Lower leg skin (tissue), 4 donors: ENCODE measurements at places on chromosomes 13 and 19. TPM values are rescaled to one million over a fixed set of nuclear protein-coding genes. Genes with fewer than 3 reads are reported as not detected.

The CHERP gene
- total RNA-seq = 10.4 TPM

GRCh38 chr19:15170345-15170744 lies 30.4 kb downstream of the NOTCH3 start:
- no peak for DNase-seq

DNA sequence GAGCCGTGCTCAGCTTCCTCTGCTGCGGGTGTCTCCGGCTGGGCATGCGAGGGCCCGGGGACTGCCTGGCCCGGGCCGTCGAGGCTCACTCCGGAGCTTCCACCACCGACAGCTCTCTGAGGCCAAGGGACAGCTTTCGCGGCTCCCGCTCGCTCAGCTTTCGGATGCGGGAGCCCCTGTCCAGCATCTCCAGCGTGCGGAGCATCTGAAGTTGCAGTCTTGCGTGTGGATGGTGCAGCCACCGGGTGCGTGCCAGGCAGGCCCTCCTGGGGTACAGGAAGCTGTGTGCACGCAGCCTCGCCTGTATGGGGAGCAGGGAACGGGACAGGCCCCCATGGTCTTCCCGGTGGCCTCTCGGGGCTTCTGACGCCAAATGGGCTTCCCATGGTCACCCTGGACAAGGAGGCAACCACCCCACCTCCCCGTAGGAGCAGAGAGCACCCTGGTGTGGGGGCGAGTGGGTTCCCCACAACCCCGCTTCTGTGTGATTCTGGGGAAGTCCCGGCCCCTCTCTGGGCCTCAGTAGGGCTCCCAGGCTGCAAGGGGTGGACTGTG lies 1.2 kb downstream of the S1PR4 start:
- DNase-seq = no peak

The ZNF888 gene
- 3.1 TPM for total RNA-seq

GRCh38 chr19:45349430-45349941 lies 8.9 kb downstream of the KLC3 start:
- DNase-seq = no peak

DNA sequence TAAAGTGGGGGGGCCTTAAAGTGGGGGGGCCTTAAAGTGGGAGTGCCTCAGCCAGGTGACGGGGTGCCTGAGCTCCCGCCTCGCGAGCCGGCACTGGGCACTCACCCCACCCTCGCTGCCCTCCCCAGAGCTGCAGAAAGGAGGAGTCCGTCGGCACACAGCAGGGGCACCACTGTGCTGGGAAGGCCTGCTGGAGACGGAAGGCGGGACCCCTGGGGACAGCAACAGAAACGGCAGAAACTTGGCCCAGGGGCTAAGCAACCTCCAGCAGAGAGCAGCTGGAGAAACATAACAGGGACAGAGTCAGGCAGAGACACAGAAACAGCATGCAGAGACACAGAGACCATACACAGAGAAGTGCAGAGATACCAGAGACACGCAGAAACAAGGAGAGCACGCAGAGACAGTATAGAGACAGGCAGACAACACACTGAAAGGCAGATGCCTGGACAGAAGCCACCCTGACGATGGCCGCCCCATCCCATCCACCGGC lies 7.9 kb downstream of the CFD start:
- no peak for DNase-seq

GRCh38 chr19:12647490-12648071 lies 19.0 kb downstream of the MAN2B1 start:
- DNase-seq = peak; percentile 19

The TINCR gene
- 268 TPM for total RNA-seq

DNA sequence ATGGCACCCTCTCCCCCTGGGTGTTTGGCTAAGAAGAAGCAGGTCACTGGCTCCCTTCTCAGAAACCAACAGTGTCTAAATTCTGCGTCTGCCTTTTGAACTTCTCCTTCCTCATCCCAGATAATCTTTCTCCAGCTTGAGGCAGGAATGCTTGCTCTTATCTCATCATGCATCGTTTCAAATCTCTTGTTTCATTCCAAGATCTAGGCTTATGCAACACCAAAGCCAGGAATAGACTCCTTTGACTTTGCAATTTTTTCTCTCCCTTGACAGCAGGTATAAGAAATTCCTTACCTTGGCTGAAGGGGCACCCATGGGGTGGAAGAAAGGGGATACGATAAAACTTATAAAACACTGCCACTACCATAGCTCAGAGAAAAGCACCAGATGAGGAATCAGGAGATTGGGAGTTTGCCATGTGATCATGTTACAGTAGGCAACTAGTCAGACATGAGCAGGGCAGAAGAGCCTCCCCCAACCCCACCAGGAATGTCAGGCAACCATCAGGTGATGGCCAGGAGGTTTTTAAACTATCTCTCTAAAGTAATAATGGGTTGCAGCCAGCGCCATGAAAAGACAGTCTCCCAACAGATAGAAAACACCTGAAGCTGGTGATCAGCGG lies 498.9 kb downstream of the KLF12 start:
- DNase-seq = no peak

The DCT gene
- total RNA-seq = 24.9 TPM

The CPB2 gene
- not detected for total RNA-seq

GRCh38 chr19:3821857-3822364 lies 35.7 kb upstream of the MATK start:
- DNase-seq = peak; percentile 26

The CGB5 gene
- total RNA-seq = not detected

The OLFM2 gene
- total RNA-seq = 107 TPM

GRCh38 chr13:28140433-28141125 lies 2.2 kb downstream of the PAN3 start:
- DNase-seq = no peak

DNA sequence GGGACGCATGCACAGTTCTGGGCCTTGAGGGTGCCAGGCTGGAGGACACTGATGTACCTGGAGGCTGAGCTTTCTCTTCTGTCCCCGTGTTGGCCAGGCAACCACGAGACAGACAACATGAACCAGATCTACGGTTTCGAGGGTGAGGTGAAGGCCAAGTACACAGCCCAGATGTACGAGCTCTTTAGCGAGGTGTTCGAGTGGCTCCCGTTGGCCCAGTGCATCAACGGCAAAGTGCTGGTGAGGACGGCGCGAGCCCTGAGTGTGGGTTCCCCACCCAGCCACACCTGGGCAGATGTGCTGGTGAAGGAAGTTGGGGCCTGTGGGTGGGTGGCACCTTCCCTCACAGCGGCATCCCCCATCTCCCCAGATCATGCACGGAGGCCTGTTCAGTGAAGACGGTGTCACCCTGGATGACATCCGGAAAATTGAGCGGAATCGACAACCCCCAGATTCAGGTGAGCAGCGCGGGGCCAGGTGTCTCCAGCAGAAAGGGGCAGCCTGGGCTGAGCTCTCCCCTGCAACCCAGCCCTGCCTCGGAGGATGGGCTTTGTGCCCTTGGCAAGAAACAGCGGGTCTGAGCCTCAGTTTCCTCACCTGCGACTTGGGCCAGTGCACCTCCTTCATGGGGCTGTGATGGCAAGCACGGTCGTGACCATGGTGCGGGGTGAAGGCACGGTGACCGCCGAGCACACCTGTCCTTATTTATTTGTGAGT lies 26.2 kb downstream of the CCDC8 start:
- DNase-seq = no peak

The ZNF177 gene
- 1.5 TPM for total RNA-seq

The PNMA8A gene
- 3.5 TPM for total RNA-seq

DNA sequence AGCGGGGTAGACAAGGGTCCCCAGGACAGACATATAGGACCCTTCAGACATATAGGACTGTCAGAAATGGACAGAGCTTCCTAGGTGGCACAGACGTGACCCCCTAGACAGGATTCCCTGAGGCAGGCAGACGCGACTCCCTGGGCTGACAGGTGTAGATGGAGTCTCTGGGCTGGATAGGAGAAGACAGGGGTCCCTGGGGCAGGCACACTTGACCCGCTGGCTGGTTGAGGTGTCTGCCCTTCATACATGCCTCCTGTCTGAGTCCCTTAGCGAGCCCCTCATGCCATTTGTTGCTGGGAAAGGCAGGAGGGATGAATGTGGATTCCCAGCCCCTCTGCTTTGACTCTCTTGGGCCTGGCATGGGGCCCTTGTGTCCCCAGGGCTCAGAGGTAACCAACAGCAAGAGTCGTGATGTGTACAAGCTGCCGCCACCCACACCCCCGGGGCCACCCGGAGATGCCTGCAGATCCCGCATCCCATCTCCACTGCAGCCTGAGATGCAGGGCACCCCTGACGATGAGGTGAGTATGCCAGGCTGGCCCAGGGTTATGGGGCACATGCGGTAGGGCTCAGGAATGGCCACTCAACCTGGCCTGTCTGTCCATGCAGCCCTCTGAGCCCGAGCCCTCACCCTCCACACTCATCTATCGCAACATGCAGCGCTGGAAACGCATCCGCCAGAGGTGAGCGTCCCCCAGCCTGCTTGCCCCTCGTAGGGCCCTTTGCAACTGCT lies 3.0 kb downstream of the HSPB6 start:
- DNase-seq = peak; percentile 87

DNA sequence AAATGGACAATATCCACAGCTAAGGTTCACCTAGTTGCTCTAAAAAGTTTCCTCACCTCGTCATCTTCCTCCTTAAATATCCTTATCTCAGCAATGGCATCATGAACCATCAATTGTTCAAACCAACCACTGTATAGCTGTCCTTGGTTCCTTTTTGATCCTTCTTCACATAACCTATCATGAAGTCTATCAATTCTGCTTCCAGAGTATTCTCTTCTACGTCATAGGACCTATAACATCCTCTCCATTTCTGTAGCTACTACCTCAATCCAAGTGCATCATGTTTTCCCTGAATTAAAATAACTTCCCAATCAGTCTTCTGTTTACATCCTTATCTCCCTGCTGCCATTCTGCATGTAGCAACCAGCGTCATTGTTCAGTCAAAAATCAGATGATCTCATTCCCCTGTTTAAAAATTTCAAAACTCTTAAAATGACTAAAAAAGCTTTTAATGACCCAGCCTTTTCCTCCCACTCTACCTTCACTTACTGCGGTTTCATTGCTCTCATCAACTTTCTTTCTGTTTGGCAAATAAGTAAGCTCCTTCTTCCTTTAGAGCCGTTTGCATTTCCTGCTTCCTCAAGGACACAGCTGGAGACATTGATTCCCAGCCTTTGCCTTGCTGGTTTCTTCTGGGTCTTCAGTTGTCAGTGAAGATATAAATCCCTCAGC lies 223.9 kb upstream of the MIR17HG start:
- no peak for DNase-seq

- no peak for DNase-seq
These were observed 34.7 kb upstream of the CASP14 start for GRCh38 chr19:15014579-15014978.

DNA sequence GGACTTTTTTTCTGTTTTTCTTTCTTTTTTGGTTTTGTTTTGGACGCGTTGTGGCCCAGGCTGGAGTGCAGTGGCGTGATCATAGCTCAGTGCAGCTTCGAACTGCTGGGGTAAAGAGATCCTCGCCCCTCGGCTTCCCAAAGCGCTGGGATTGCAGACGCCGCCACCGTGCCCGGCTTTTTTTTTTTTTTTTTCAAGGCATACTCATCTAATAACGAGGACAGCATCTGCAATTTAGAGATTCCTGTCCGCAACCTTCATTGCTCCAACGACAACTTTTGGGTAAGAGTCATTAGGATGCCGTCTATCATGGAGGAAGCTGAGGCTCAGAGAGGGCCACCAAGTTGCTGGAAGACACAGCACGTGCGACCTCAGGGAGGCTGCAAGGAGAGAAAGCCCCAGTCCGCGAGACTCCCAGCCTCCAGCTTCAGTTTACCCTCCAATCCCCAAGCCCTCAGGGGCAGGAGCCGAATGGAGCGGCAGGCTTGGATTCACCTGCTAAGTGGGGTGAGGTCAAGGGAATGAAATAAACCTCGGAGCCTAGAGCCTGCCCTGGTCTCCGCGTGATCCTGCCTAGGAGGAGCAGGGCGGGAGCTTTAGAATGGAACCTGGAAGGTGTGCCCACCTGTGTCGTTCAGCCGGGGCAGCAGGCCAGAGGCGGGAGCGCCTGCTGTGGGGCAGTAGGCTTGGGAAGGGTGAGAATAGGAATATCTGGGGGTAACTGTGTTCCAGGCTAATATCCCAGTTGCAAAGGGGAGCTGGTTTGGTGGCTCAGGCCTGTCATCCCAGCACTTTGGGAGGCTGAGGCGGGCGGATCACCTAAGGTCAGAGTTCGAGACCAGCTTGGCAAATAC lies 676 bp upstream of the POLRMT start:
- DNase-seq = no peak

The OR7C1 gene
- total RNA-seq = 3.1 TPM
